ENCODE measurements at places on chromosomes 13 and 19. TPM values are rescaled to one million over a fixed set of nuclear protein-coding genes. Genes with fewer than 3 reads are reported as not detected.

DNA sequence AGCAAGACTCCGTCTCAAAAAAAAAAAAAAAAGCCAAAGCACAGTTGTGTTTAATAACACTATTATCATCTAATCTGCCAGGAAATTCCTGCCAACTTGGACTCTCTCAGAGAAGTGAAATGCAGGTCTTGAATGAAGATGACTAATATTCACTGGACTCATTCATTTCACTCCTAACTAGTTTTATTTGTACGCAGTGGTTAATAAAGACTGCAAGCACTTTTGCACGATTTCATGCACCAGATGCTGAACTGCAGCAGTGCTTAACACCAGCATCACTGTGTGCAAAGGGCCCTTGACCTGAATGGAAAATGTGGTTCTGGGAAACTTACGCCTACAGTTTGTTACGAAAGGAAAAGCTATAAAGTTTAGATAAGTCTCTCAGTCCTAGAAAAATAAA is 63.3 kb downstream of the DHRS12 start:
- DNase-seq, result no peak

GRCh38 chr19:42216653-42217519 is 591 bp downstream of the DEDD2 start:
- DNase-seq, result no peak

DNA sequence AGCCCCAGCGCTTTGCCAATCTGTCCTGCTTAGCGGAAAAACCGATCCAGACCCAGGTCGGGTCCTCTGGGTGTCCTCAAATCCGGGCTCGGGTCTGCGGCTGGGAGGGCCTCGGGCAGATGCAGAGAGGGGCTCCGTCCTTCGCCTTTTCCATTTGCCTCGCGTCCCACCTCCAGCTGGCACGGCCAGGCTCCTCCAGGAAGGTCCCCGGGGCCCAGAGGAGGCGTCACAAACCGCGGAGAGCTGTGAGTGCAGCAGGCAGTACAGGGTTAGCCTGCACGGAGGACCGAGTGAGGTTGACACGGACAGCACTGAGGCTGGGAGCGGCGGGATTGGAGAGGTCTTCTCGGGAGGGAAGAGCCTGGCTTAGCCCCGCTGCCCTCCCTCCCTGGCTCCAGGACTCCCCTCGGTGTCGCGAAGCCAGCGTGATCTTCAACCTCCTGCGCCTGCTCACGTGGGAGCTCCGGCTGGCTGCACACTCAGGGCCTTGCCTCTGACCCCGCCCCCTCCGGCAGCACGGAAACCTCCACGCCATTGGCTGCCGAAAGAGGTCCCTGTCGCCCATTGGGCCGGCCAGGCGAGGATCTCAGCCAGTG is 2.8 kb upstream of the IFNL2 start:
- no peak for DNase-seq

- DNase-seq, result no peak
These were observed 6.4 kb downstream of the LGALS4 start for GRCh38 chr19:38806371-38806770.

DNA sequence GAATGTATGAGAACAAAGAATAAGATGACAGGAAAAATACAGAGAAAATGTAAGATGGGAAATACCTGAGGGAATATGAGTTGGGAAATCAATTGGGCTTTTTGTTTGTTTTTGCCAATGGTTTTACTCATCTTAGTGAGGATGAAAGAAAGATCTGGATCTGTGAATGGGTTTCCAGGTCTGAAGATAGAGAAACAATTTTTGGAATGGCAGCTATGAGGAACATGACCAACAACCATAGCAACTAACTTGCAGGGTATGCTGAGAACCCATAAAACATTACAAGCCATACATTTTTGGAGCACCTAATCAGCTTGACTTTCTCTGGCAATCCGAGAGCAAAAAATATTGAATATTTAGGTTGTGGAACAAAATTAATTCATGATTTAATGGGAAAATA is 290.0 kb downstream of the KCTD12 start:
- no peak for DNase-seq

DNA sequence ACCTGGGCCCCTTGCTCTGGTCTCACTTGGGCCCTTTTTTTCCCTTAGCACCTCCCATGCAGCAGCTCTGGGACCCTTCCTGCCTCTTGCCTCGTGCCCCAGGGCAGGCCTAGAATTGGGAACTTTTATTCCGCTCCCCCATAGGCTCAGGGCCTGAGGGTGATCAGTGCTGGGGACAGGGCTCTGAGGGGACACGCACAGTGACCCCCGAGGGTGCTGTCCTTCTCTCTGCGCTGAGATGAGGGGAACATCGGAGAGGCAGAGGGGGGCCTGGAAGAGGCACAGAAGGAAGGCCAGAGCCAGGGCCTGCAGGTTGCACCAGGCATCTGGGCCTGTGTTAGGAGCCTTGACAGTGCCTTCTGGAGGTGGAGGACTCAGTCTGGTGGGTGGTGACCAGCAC is 10.8 kb downstream of the EPN1 start:
- DNase-seq, result peak; percentile 59

CEACAM7 gene
- not detected for total RNA-seq

DNA sequence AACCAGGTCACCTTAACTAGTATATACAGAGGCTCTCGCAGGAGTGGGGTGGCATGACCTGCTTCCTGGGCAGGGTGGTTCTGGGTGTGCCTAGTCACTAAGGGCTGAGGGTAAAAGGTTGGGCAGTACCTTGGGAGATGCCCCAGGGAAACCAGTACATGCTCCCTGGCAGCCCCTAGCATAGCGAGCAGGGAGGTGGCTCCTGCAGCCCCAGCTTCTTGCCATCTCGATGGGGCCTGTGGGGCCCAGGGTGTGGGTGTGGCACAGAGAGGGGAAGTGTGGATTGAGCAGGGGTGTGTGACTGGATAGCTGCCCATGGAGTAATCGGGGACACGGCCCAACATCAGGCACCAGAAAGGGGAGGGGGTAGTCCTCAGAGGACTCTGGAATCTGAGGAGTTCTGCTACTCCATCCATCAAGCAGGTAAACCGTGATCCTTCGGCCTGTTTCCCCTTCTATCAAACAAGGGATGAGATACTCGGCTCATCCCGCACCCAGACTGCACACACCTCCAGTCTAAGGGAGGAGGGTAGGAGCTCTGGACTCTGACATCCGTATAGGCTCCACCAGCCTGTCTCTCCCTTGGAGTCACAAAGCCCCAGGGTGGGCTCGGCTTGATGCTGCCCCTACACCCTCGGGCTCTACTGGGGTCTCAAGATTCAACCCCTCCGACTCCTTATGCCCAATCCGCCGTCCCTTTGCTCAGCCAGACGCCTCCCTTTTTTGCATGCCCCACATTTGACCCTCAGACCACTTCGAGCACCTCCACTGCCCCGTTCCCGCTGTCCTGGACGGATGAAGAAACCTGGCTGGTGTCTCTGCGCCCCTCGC is 1.1 kb downstream of the ZBTB45 start:
- DNase-seq, result no peak

TSEN34 gene
- 39.6 TPM for total RNA-seq

GRCh38 chr13:64591971-64592370 is 2638.2 kb downstream of the PCDH9 start:
- DNase-seq, result no peak

- no peak for DNase-seq
These were observed 45.7 kb downstream of the C1QTNF9 start for GRCh38 chr13:24355103-24355502.

GRCh38 chr13:46580362-46580839 is 27.4 kb downstream of the LRCH1 start:
- DNase-seq, result no peak

GRCh38 chr19:57053401-57053800 is 66.4 kb upstream of the USP29 start:
- no peak for DNase-seq

DNA sequence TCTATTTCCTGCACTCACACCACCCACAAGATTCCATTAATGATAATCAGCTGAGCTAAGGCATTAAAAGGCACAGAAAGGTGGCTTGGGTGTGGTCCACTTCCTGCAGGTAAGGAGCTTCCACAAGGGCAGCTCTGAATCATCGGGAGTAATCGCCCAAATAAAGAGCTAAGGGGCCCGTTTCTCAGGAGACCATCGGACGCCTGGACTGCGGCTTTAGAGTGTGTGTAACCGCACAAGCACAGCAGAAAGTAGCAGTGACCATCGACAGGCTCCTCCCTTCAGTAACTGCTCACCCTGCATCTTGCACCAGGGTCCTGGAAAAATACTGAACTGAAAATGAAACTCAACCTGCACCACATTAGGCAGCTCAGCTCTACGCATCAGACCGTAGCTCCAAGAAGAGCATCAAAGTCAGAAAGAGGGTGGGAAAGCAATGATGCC is 6.0 kb downstream of the STK24 start:
- no peak for DNase-seq

DNA sequence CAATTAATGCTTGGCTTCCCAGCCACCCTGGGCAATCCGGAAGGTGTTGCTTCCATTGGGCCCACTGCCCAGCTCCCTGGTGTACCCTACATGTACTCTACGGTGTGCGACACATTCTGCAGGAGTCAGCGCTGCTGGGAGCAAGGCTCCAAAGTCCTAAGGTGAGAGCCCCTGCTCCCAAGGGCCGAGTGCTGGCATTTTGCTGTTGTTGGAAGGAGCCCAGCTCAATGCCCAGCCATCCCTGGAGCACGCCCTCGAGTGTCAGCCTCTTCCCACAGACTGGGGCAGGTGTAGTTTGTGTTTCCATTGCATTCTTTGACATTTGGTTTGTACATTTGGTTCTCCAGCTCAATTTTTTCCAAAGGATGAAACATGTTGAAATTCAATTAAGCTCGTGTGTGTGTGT is 64.6 kb downstream of the GGACT start:
- DNase-seq, result no peak

DNA sequence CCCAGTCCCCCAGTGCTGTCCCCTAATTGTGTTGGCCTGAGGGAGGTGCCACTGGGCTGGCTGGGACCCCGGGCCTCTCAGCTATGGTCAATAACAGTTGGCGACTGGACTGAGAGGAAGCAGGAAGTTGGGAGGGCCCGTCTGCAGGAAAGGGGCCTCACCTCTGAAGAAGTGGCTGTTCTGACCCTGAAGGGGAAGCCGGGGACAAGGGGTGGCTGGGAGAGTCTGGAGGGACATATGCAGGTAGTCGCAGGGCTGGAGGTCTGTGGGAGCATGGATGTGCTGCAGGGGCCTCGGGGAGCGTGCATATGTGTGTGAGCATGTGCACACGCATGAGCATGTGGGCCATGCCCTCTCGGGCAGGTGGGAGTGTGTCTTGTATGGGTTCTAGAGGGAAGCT is 5.9 kb downstream of the PKN1 start:
- DNase-seq, result no peak

- peak; percentile 53 for DNase-seq
These were observed 62.5 kb downstream of the RFX2 start for GRCh38 chr19:6047741-6048251.

CGB7 gene
- total RNA-seq, result not detected

- no peak for DNase-seq
These were observed 21.7 kb downstream of the NALCN start for GRCh38 chr13:101394605-101395004.

DNA sequence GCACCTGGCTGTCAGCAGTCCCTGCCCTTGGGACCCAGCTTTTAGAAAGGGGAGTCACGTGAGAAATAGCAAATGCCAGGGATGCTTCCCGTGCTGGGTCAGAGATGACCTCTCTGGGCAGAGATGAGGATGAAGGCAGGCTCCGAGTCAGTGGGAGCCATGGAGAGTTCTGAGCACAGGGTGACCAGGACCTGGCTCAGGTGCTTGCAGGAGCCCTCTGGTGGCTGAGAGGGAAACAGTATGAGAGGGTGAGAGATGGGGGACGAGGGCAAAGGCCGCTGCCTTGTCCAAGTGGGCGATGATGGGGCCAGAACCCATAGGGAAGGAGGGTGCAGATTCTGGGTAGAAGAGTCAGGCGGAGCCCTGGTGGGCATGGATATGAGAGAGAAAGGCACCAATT is 15.8 kb downstream of the TMED1 start:
- DNase-seq, result no peak

BORCS8 gene
- 14.5 TPM for total RNA-seq

CEACAM3 gene
- not detected for total RNA-seq

GRCh38 chr19:787536-787935 is 9.7 kb upstream of the PTBP1 start:
- DNase-seq, result peak; percentile 82

- DNase-seq, result no peak
These were observed 67.5 kb downstream of the LRCH1 start for GRCh38 chr13:46620471-46620870.

DNA sequence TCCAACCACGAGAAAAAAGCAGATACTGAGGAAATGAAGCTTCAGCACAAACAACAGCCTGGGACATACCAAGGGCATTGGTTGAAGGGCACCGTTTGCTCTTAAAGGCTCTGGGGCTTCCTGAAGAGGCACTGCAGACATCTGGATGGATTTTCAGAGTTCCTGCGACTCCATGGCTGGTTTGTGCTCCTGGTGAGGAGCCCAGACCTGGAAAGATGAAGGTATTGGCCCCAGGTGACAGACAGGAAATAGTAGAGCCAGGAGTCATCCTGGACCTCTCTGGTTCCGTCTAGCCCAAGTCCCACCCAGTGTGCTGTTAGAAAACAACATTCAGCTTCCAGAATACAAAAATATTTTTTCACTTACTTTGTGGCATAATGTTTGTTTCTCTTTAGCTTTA is 6.3 kb downstream of the IL17D start:
- DNase-seq, result no peak

PTGIR gene
- 2.4 TPM for total RNA-seq

OR7D2 gene
- 0.33 TPM for total RNA-seq

STX10 gene
- total RNA-seq, result 42.9 TPM

GRCh38 chr19:48596237-48596636 is 10.3 kb upstream of the SPACA4 start:
- no peak for DNase-seq

DNA sequence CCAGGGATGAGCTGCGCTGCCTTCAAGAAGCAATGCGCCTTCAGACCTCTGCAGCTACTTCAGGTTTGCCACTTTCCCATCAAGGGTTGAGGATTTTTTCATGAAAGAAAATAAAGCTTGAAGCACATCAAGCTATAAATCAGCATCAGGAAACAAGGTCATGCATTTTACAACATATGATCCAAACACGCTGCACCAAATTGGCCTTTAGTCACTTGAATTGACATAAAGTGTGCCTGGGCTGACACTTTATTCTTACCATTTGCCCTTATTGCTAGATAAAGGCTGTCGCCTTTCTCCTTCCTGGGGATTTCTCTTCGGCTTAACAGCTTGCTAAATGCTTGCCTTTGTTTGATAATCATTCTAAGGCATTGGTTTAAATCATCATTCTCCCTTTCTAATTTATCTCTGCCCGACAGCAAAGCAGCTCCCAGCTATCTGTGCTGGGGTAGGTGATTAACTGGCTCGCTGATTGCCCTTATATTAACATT is 87.7 kb downstream of the LHFPL6 start:
- DNase-seq, result no peak

DNA sequence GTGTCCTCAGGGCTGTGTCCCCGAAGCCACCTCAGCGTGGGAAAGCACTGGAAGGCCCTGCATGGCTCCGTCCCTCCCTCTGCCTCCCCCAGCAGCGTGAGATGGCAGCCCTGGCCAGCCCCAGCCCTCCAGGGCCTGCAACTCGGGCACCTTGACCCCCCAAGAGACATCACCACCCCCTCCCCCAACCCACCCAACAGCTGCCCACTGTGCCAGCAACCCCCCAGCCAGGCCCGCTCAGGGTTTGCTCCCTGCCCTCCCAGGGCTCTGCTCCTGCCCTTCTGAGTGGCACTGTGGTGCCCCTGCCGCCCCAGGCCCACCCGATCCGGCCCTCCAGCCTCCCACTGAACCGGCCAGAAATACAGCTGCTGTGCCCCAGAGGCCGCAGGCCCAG is 1.5 kb upstream of the ASPDH start:
- peak; percentile 52 for DNase-seq

GRCh38 chr13:94210816-94211215 is 268.7 kb downstream of the DCT start:
- no peak for DNase-seq

SRRM5 gene
- 0.27 TPM for total RNA-seq

PKN1 gene
- 112 TPM for total RNA-seq

GTF2F1 gene
- total RNA-seq, result 64.0 TPM

AMH gene
- 10.2 TPM for total RNA-seq

FXYD1 gene
- 2.9 TPM for total RNA-seq

GNA15 gene
- total RNA-seq, result not detected

Measured in chondrocyte (in vitro differentiated cells).